ENCODE measurements at places on chromosomes 6 and 20.

GRCh38 chr6:136037242-136037875 is 185.9 kb downstream of the PDE7B start:
- DNase-seq = no peak

GRCh38 chr6:28817808-28818145 is 106.0 kb downstream of the TRIM27 start:
- DNase-seq = no peak

DNA sequence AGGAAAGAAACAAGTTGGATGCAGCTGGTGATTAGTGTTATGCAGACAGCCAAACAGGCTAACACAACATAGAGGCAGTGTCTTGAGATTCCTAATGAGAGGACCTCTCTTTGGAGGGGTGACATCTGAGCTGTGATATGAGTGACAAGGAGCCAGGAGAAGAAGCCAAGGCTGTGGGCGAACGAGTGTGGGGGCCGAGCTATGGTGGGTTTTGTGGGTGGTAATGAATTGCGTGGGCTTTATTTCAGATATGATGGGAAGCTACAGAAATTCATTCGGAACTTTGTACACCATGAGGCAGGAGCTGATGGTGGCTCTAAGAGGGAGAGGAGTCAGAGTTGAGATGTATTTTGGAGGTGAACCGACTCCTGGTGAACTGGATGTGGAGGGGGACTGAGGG is 250.8 kb upstream of the RNF24 start:
- no peak for DNase-seq

DNA sequence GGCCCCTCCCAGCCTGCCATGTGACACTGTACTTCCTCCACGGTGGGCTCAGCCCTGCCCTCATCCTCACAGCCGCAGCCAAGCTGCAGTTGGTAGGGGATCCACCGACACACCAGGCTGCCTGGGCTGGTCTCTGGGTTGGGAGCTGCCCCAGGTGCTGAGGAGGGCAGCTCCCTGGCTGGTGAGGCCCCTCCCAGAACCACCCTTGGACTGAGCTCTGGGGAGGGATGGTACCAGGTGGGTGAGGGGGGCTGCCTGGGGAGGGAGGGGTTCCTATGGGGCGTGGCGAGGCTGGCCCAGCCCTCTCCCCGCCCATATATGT is 185 bp upstream of the TNFRSF6B start:
- no peak for DNase-seq

GRCh38 chr6:168179702-168180382 is 100.8 kb upstream of the FRMD1 start:
- no peak for DNase-seq

- no peak for DNase-seq
These were observed 195.5 kb upstream of the FBXL4 start for GRCh38 chr6:99143108-99143861.

GRCh38 chr20:48932375-48932941 is 10.9 kb downstream of the ARFGEF2 start:
- DNase-seq = no peak

Data from activated T-cell treated with anti-CD3 and anti-CD28 coated beads, Interleukin-2, amount 50 U/mL, for 1 hour (primary cell).